ENCODE measurements at places on chromosomes 16 and 17.
A peak's percentile ranks its signal among the peaks of the same experiment; 100 is the strongest.

DNA sequence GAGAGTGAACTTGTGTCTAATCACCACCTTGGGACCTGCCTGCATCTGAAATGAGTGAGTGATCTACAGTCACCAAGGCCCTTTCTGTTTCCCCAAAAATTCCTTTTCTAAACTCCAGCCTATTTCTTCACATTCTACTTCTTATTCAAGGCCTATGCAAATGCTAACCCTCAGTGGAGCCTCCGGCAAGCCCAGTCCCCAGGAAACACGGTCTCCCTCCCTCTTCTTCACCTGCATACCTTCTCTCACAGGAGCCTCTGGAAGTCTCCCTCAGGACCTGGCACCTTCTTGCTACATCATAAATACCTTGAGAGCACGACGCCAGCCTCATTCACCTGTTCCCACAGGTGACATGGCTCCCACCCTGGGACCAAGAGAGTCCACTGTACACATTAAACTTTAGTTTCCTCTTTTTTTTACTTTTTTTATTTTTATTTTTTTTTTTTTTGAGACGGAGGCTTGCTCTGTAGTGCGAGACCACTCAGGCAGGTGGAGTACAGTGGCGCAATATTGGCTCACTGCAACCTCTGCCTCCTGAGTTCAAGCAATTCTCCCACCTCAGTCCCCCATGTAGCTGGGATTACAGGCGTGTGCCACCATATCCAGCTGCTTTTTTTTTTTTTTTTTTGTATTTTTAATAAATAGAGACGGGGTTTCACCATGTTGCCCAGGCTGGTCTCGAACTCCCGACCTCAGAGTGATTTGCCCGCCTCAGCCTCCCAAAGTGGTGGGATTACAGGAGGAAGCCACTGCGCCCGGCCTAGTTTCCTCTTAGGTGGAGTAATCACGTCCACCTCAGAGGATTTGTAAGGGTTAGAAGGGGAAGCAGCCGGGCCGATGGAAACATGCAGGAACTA is 97.3 kb downstream of the ANKRD11 start:
- DNase-seq: no peak

- no peak for DNase-seq
These were observed 1.3 kb upstream of the MRTFB start for GRCh38 chr16:14069818-14070217.

DNA sequence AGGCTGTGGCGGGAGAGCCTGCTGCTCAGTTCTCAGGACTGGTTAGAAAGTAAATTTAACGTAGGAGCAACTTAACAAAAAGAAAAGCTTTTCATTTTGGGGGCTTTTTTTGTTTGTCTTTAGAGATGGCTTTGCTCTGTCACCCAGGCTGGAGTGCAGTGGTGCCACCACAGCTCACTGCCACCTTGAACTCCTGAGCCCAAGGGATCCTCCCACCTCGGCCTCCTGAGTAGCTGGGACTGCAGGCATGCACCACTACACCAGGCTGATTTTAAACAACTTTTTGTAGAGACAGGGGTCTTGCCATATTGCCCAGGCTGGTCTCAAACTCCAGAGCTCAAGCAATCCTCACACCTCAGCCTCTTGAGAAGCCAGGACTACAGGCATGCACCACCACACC is 205.0 kb downstream of the RPTOR start:
- no peak for DNase-seq

DNA sequence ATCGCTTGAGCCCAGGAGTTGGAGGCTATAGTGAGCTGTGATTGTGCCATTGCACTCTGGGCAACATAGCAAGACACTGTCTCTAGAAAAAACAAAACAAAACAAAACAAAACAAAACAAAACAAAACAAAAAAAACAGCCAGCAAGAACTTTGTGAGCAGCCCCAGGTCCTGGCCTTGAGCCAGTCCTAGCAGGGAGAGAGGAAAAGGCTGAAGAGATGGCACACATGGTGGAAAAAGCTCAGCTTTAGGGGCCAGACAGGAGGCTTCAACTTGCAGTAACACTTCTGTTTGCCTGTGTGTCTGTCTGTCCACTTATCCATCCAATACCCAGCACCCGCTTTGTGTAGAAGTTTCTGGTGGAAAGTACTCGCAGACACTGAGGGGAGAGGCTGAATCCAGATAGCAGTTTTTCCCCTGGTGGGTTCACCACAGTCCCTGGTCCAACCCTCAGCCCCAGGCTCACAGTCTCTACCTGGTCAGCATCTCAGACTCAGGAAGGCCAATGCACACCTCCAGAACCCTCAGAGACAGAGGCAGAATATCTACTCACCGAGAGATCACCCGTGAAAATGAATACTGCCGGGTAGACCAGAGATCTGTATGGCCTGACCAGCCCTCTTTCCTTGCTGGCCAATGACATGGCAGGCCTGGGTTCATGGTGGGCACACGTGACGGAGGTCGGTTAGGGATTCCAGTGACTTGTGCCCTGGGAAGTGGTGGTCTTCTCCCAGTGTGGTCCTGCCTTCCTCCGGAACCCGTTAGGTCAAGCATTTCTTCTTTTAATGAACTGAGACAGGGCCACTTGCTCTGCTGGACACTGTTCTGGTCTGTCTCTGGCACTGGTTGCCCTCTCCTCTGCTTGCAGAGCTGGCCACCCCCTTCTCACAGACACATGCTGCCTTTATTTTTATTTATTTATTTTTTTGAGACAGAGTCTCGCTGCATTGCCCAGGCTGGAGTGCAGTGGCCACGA is 79.5 kb upstream of the DNAJA2 start:
- DNase-seq: no peak

DNA sequence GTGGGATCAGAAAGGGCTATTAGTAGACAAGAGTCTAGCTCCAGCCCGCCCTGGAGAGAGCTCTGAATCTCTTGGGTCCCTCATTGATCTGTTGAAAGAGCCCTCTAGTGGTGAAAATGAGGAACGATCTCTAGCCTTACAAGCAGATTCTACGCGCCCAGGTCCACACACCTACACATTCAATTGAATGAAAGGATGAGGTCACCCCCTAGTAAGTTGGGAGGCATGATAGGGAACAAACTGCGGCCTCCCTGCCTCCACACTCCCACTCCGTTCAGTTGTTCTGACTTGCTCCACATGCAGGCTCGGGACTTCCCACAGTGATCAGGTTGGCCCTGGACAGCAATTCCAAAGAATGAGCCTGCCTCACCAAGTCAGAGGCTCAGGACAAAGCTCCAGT is 2.9 kb upstream of the CACNG3 start:
- DNase-seq: peak; percentile 57

- peak; percentile 5 for DNase-seq
These were observed 143.3 kb downstream of the PITPNC1 start for GRCh38 chr17:67520252-67520906.

DNA sequence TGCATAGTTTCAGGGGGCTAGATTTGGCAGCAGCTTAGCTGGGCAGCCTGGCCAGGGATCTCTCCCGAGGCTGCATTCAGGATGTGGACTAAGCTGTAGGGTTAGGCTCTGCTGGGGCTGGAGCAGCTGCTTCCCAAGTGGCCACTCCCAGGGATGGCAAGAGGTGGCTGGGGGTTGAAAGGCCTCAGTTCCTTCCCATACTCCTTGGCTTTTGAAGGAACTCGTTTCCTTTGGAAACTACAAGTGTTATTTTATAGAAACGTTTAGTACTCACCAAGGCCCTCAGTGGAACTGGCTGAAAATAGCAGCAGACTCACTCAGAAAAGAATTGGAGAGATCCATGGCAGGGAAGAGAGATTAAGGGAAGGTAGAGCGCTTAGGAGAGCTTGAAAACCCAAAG is 76.4 kb downstream of the WWP2 start:
- DNase-seq: no peak

DNA sequence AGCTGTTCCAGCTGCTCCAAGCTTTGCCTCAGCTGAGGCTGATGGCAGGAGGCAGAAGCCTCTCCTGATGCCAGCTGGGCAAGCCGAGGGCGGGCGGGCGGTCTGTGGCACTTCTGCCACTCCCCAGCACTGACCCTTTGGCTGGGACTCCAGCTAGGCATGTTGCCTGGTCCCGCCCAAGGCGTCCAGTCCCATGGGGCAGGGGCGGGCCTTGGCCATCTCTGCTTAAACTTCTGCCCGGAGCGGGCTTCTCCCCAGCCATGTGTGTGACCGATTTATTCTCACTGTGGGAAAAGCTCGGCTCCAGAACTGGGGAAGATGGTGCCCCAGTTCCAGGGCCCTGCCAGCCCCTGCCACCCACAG is 349.1 kb downstream of the SEC14L1 start:
- no peak for DNase-seq

DNA sequence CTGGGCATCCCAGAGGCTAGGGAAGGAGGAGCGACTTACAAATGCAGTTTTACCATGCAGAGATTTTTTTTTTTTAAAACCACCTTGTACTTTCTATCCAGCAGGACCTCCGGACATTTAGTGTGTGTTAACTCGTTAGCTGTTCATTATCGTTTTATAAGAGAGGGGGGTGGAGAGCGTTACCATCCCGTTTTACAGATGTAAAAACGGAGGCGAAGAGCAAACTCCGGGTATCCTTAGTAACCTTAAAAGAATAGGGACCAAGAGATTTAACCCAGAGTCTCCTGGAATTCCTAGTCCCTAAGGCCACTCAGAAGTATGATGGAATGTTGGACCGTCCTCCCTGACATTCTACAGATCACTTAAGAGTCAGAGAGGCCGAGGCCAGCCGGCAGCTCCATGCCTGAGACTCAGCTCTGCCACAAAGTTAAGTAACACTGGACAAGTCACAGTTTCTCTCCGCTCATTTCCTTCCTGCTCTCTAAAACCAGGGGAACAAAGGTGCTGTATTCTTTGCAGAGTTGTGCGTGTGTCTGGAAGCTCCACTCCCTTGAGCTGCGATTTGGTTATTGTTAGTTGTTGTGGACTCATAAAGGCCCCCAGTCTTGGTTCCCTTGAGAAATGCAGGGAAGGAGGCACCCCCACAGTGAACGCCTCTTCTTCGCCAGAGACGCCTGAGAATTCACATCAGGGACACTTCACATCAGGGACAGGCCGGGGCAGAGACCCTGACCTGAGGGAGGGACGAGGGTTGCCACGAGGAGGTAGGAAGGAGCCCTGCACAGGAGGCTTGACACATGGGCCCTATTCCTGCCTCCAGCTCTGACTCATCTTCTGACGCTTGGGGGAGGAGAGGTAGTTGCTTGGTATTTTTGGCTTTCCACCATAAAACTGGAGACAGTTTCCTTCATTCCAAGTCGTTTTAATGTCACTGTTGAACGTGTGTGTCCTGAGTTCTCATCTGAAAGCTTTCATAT is 1.2 kb downstream of the DUSP14 start:
- no peak for DNase-seq

DNA sequence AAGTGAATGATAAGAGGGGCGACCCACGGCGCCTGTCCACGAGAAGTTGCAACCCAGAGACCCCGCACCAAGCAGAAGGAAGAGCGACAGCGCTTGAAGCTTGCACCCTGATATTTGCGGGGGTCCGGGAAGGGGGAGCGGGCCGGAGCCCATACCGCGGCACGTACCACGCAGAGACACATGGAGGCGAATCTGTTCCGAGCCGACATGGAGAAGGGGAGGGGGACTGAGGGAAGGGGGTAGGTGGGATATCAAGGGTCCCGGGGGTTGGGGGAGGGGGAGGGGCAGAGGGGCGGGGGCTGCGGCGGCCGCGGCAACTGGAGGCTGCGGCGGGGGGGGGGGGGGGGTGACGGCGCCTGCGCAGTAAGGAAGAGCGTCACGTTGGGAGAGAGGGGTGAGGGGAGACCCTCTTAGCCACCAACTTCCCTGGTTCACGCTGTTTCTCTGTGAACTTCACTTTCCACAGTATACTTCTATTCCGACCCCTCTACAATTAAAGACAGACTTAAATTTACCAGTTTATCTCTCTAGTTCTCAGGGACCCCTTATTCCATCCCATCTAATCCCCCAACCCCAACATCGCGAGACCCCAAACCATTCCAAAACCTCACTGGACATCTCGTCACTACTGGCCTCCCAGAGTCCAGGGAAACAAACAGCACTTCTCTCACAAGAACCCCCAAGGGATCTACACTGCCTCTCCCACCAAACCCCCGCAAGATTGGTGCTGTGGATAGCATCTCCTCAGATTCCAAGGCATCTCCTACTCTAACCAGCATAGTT is 8.0 kb downstream of the DLG4 start:
- DNase-seq: no peak

DNA sequence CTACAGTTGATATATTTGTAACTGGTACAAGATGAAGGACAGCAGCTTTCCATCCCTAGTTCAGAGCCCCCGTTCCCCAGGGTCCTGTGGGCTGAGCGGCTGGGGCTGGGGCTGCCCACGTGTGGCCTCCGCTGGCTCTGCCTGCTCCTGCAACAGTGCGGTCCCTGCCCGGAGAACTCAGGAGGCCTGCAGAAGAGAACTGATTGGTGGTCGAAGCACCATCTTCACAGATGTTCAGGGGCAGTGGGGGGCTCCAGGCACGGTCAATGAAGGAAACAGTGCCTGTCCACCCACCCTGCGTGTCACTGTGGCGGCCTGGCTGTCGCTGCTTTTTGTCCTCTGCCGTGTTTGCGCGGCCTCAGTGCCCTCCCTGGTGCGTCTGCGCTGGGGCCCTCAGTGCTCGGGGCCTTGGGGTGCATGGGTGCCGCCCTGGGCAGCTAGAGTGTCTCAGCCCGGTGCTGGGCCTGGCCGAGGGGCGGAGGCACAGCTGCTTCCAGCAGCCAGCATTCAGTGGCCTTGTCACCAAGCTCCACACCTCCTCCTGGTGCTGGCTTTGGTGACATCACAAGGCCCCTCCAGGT is 4.2 kb upstream of the NUDT16L1 start:
- DNase-seq: no peak

- DNase-seq: no peak
These were observed 45.0 kb downstream of the ESRP2 start for GRCh38 chr16:68190736-68191510.

DNA sequence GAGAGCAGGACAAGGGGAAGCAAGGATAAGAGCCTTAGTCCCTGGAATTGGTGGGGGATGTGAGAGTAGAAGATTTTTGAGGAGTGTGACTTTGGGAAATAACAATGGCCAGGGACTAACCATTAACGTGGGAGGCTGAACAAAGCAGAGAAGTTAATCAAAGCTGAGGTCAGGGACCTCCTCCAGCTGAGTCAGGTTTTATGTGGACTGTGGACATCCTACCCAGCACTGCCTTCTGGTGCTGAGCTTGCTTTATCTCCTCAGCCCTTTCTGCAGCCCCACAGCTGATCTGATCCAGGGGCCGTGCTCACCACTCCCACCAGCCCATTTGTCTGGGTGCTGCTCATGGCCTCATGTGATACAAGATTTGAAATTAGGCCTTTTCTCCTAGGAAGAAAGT is 146.6 kb downstream of the SHISA6 start:
- DNase-seq: no peak

DNA sequence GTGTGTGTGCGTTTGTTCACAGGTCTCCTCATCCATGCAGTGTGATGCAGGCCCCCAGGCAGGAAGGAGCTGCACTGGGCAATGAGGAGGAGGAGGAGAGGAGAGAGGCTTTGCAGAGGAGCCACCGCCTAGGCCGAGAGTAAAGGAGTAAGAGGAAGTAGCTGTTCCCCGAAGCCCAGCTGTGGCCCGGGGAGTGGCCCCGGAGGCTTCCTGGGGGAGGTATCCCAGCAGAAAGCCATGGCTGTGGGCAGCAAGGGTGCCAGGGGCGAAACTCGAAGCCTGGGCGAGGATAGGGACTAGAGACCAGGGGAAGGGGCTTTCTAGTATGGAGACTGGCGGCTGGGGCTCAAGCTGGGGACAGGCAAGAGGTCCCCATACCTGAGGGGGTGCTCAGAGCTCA is 12.2 kb downstream of the C16orf95 start:
- no peak for DNase-seq

GRCh38 chr17:43176119-43176570 is 5.1 kb downstream of the NBR1 start:
- DNase-seq: peak; percentile 7
